Activated T-helper 1 cell treated with anti-CD3 and anti-CD28 coated beads, Interleukin-12 subunit alpha, Interleukin-12 subunit beta, Interleukin-2, Interleukin-4 antibody, amounts not matched to agents 30 ng/mL and 10 ng/mL and 1 ng/mL, durations not matched to agents 14 hours and 24 hours and 36 hours (primary cell): ENCODE measurements at places on chromosomes 6 and 20.

DNA sequence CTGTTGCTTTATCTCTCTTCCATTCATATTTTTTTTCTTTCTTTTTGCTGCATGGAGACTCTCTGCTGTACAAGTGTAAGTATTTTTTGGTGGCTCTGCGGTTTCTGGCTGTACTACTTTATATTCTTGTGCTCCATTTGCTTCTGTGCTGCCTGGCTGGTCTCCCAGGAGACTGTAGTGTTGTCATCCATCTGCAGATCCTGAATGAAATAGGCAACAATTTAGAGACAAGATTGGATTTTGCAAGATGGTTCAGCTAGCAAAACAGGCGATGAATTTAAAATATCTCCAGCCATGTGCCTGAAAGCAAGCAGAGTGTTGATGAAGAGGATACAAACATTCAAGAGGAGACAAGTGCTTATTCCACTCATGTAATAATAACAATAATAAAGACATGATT is 75.1 kb upstream of the SCGN start:
- no peak for DNase-seq

- DNase-seq = no peak
Observed at GRCh38 chr6:10368861-10369260, 46.0 kb downstream of the TFAP2A start.

- peak; percentile 57 for DNase-seq
Observed at GRCh38 chr20:2873747-2874041, 413 bp downstream of the PTPRA start.

- no peak for DNase-seq
Observed at GRCh38 chr6:113629975-113630737, 227.0 kb upstream of the MARCKS start.

DNA sequence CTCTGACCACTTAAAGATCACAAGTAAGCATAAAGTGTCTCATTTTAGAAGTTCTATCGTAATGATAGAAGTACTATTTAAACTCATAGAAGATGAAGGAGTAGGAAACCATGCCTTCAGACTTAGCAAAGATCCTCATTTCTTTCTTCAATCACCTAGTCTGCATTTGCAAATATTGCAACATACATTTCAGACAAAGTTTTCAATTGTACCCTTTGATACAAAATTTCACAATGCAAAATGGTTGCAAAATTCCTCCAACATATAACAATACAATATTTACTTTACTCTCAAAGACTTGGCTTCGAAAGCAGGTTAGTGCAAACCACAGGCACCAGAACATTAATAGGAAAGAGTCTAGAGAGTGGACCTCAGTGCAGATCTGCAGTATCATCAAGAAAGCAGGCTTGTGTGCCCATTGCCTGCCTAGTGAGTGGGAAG is 16.1 kb upstream of the ROS1 start:
- DNase-seq = no peak

DNA sequence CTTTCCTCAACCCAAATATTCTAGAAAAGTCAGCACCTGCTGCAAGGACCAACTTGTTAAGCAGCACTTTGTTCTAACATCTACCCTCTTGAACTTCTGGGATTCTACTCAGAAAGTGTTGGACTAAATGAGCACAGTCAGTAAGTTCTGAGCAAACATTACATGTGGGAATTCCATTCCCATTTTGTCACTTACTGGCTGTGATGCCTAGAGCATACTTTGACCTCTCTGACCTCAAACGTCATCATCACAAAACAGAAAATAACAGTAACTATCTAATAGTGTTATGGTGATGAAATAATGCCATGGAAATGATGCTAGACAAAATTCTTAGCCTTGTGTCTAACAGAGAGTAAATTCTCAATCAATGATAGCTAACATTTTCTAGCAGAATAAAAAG is 829.4 kb downstream of the EPHA7 start:
- no peak for DNase-seq

DNA sequence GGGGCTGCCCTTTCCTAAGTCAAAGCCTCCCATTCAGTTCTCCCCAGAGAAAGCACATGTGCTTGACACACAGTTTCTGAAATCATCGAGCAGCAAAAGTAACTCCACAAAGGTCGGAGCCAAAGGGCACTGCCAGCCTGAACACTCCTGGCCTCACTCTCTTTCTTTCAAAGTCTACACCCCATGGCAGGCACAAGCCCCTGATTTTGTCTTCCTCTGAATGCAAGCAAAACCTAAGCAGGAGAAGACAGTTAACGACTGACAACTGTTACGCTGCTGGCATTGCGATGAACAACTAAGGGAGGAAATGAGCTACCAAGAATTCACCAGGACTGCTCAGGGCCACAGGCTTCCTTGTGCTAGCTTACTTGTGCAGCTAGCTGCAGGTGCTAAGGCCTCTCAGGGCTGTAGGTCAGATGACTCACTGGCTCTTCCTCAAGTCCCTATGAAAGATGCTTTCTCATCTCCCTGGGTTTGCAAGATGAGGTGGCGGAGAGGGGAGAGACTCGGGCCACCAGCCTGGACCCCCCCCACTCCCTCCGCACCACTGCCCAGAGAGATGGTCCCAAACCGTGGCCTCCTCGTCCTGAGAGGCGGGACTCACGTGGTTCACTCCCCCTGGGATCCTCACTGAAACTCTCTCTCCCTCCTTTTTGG is 208.2 kb downstream of the DLL1 start:
- DNase-seq = no peak

DNA sequence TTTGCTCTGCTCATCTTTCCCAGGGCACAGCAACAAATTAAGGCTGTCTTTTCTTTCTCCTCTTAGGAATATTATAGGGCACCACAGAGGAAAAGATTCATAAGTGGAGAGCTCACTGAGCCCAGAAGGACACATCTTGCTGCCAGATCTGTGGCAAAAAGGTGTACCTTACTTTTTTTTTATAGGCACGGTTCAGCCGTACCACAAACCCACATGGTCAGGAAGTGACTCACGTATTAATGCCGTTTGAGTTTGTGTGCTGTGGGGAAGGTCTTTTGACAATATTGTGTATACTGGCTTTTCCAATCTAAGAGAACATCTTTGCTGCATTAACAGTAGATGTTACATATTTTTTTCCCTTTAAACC is 28.4 kb downstream of the PAQR8 start:
- DNase-seq = peak; percentile 68

- DNase-seq = no peak
Observed at GRCh38 chr6:6199678-6200077, 120.8 kb downstream of the F13A1 start.
